Progenitor cell of endocrine pancreas (in vitro differentiated cells): ENCODE measurements at places on chromosomes 6 and 20.
A peak's percentile ranks its signal among the peaks of the same experiment; 100 is the strongest.

DNA sequence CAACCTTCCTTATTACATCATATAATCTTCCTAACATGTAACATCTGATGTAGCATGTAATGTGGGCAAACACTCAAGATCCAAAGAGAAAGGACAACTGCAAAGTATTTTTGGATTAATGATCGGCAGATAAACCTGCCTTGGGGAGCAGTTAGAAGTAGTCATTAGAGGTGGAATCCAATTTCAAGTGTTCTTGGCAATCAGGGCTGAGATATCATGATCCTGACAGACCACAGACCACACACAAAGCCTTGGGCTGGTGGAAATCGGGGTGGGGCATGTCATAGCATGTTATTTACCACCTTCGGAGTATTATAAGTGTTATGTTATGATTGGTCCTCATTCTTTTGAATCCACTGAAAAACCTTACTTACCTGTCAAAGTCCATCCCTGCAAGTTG lies 16.3 kb downstream of the NCOA5 start:
- DNase-seq = no peak

GRCh38 chr6:37992749-37993148 lies 173.2 kb downstream of the ZFAND3 start:
- no peak for DNase-seq

- no peak for DNase-seq
These were observed 104.9 kb downstream of the FOXO3 start for GRCh38 chr6:108665495-108666196.

DNA sequence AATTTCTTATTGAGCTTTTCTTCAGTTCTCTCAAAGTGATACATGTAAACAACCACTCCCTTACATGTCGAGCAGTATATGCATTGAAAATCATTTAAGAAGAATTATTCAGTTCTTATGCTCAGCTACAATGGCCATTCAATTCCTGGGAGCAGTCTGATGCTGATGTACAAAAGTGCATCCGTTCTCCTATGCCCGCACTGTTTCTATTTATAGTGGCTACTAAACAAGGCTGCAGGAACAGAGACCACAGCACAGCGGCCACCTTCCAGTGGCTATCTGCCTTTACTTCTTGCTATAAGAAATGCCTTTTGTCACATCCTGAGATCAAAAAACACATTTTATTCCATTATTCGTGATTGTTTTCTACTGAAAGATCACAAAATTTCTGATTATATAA lies 82.2 kb downstream of the FHL5 start:
- DNase-seq = no peak

GRCh38 chr6:109457562-109457996 lies 2.0 kb upstream of the MICAL1 start:
- DNase-seq = no peak

DNA sequence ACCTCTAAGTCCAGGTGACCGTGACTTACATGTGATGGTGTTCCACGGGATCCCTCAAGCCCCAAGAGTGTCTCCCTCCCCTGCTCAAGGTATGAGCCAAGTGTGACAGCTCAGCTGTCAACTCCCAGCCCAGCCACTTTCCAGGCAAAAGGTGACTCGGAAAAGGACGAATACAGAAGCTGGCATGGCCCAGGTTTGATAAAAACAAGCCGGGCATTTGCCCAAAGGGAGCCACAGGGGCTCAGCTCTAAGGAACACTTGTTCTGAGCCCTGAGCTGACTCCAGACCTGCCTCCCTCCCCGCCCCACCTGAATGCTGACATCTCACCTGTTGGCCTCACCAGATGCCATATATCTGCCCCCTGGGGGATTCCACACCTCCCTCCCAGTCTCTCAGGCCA lies 43.0 kb upstream of the BPIFA2 start:
- DNase-seq = no peak

DNA sequence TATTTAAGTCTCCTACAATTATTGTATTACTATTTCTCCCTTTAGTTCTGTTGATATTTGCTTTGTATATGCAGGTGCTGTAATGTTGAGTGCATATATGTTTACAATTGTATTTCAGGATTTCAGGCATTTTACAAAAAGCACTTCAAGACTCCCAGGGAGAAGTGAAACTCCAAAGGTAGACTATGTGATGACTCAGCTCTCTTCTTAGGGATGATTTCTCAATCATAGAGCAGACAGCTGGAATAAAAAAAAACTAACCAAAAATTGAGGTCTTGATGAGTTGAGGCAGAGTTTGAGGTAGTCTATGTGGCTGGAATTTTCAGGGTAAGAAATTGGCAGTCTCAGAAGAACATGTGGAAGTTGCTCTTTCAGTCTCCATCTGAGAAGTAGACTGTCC lies 786.1 kb downstream of the TFAP2A start:
- DNase-seq = no peak

- no peak for DNase-seq
These were observed 122.8 kb downstream of the TASP1 start for GRCh38 chr20:13515796-13516558.

- DNase-seq = no peak
These were observed 2.2 kb downstream of the TNF start for GRCh38 chr6:31577579-31577966.

DNA sequence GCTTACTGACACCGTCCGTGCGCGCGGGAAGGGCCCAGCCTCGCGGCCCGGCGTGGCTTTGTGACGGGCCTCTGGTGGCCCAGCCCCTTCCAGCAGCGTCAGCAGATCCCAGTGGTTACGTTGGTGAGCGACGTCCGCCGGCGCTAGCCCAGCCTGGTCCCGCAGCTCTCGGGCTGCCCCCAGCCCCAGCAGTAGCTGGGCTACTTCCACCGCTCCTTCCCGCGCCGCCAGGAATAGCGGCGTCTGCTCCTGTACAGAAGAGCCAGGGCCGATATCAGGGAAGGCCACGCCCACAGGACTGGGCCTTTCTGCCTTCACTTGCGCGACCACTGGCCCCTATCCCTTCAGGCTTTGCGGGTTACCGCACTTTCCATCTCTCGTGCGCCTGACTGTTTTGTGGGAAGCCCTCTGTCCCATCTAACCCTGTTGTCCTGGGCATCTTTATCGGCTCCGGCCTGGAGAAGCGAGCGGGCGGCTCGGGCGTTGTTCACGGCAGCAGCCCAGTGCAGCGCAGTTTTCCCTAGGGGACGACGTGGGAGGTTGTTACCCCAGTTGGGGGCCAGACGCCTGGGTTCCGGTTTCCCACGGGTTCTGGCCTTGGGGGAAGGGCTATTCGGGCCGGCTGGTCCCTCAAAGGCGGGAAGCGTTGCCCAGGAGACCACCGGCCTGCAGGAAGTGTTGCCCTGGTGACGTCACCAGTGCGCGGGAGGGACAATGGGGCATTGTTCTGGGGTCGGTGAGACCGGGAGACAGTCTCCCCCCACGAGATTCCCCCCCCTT lies 3.6 kb upstream of the GPSM3 start:
- DNase-seq = peak; percentile 75

DNA sequence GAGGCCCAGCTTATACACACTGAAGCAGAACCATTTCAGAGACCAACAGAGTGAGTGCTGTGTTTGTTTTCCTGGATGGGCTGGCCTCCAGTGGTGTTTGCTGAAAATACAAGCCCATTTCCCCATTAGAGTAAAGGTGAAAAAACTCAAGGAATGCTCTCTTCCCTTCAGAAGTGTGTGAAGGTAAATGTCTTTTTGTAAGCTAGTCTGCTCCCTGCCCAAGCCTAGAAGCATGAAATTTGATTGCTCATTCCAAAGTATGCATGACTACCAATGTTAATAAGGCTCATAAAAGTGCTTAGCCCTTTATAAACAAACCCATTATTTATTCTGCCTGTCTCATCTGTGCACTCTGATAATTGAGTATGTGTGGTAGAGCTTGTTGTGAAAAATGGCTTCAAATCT lies 59.1 kb downstream of the ADGRF1 start:
- no peak for DNase-seq

- no peak for DNase-seq
These were observed 43.4 kb downstream of the TRAF3IP2 start for GRCh38 chr6:111562246-111562645.

DNA sequence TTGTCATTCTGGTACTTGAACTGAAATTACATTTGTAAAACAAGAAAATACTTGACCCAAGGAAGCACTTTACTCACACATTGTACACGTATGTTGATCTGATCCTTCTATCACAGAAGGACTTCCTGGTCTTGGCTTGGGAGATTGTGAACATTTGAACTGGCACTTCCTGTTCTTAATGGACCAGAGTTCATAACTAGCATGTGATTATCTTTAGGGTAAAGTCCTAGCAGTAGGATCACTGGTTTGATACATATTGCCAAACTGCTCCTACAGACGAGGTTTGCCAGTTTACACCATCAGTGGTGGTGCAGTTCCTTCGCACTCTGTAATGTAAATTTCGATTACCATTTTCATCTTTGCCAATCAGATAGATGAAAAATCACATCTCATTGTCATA lies 12.7 kb downstream of the HECA start:
- no peak for DNase-seq

DNA sequence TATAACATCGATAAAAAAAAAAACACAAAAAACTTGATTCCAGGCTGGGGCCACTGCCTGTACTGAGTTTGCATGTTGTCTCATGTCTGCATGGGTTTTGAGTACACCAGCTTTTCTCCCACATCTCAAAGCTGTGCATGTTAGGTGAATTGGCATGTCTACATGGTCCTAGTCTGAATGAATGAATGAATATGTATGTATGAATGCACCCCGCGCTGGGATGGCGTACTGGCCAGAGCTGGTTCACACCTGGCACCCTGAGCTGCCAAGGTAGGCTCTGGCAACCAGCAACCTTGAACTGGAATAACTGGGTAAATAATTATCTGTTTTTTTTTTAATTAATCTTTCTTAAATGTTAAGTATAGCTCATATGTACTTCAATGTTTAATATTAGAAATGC lies 131.0 kb downstream of the MAN1A1 start:
- DNase-seq = no peak

GRCh38 chr6:139597087-139597763 lies 222.8 kb upstream of the CITED2 start:
- no peak for DNase-seq

- no peak for DNase-seq
These were observed 100.8 kb upstream of the CNKSR3 start for GRCh38 chr6:154611241-154611640.

GRCh38 chr6:33854572-33855030 lies 50.8 kb upstream of the MLN start:
- no peak for DNase-seq

DNA sequence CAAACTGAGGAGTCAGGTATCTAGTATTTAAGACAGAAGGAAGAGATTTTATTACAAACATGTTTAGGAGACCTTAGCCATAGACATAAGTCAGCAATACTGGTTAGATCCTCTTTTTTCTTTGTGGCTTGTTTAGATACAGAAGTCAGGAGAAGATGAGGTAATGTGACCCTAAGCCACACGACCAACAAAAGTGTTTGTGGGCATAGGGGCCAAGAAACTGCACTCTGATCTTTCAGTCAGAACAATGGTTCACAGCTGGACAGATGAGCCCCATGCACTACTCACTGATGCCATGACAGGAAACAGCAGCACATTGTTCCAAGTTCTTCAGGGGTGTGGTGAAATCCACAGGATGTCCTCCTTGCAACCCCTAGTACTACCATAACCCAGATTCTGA lies 238.5 kb upstream of the RAB32 start:
- DNase-seq = no peak

GRCh38 chr20:63411898-63412631 lies 50.9 kb upstream of the CHRNA4 start:
- DNase-seq = no peak

- no peak for DNase-seq
These were observed 44.9 kb downstream of the ZNF334 start for GRCh38 chr20:46468508-46468907.

- DNase-seq = no peak
These were observed 95.0 kb downstream of the SNX5 start for GRCh38 chr20:17873410-17874270.

DNA sequence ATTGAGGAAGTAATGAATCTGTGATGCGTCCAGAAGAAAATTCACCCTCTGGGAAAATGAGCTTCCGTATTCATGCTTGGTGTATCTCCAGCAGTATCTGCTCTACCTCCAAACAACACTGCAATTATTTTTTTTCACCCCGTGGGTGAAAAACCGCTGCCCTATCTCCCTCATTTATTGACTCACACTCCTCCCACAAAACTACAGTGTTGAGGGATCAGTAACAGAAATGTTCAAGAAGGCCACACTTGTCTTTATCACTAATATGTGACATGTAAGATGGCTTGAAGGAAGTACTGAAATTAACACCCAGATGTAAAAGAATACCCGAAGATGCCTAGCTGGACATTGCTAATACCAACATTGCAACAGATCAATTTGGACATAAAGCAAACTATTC lies 4.9 kb upstream of the TBX18 start:
- DNase-seq = no peak

GRCh38 chr20:31555203-31555775 lies 41.0 kb downstream of the HM13 start:
- DNase-seq = no peak

- no peak for DNase-seq
These were observed 13.4 kb downstream of the ZNF318 start for GRCh38 chr6:43355862-43356590.

GRCh38 chr6:87736809-87737540 lies 34.9 kb upstream of the AKIRIN2 start:
- DNase-seq = no peak

GRCh38 chr20:61963149-61963548 lies 102.5 kb downstream of the TAF4 start:
- DNase-seq = no peak

- no peak for DNase-seq
These were observed 231.4 kb downstream of the FOXC1 start for GRCh38 chr6:1841136-1841535.

DNA sequence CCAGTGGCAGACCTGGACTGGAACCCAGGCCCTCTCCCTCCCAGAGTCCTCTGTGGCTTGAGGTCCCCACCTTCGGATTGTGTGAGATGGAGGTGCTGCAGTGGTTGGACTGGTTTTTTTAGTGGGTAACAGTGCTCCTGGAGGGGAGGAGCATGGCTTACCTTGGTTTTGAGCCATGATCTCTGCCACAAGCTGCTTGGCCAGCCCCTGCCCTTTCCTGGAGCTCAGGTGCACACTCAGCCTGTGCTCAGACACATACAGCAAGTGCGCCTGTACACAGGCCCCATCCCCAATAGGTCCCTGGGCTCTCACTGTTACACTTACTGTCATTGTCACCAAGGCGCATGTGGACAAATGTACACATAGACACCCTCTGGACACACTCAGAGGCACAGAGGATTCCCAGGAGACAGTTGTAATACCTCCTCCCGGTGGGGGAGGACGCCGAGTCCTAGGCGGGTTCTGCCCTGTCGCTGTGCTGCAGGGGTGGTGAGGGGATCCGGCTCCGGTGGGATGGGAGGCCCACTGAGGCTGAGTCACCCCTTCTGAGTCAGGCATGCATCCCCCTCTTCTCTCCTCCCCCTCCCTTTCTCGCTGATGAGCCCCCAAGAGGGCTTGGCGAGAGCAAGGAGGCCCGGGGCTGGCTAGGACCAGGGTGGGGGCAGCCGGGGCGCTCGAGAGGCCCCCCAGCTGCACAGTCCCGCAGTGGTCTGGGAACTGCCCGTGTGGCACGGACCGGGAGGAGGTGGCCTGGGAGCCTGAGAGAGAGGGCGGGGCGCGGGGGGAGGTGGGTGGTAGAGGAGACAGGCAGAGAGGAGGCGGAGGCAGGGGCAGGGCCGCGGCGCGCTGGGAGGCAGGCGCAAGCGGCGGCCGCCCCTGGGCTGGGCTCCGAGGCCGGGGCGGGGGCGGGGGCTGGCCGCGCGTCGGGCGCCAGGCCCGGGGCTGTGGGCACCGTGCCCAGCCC lies 522 bp upstream of the EPB41L1 start:
- DNase-seq = peak; percentile 59
